ENCODE measurements at places on chromosomes 1 and 21.

DNA sequence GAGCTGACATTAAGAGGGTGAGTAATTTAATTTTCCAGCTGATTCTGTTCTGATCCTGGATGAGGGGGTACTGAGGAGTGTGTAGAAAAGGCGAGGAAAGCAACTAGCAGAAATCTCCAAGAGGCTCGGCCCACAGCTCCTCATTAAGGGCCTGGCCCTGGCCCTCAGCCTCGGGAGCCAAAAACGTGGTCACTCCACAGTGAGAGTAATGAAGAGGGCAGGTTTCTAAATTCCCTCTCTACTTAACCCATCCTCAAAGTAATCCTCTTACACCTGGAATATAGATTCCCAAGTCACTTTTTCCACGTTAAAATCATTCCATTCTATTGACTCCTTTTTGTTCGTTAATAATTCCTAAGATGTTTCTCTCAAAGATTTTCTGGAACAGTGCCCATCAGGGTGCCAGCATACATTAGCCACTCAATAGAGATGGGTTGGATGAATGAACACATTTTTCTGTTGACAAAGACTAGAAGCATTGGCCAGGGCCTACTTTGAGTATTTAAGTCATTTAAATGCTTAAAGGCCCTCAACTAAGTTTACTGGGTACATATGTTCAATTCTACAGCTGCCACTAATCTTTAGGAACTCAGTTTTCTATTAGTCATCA lies 1.1 kb upstream of the COL11A1 start:
- DNase-seq: no peak

DNA sequence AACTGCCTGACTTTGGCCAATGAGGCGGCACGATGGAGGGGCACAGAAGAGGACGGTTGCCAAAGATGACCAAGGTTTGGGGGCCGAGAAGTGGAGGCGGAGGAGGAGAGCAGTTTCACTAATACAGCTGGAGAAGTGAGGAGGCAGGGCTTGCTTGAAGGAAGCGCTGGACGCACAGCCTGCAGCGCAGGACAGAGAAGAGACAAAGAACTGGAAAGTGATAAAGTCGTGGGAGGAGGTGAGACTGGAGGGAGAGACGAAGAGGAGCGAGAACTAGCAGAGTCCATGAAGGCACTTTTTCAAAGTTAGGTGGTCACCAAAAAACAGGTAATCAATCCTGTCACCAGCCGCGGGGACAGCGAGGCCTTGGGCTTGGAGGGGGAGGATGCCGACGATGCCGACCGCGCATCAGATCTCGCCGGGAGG lies 771 bp downstream of the PACC1 start:
- no peak for DNase-seq

DNA sequence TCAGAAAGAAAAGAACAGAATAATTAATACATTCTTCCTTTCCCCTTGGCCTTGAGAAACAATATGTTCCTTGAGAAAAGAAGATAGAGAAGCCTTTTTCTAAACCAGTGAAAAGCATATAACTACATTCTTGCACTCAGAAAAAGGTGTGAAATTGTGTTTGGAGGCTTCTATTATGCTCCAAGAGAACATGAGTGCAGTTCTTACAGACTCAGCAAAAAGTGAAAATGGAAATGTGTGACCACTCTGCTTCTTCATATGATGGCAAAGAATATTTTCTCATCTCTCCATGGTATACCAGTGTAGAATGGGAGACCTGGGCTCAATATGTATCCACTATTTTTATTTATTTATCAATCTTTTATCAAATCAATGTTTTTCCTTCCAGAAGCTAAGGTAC lies 43.2 kb downstream of the ALG14 start:
- no peak for DNase-seq

DNA sequence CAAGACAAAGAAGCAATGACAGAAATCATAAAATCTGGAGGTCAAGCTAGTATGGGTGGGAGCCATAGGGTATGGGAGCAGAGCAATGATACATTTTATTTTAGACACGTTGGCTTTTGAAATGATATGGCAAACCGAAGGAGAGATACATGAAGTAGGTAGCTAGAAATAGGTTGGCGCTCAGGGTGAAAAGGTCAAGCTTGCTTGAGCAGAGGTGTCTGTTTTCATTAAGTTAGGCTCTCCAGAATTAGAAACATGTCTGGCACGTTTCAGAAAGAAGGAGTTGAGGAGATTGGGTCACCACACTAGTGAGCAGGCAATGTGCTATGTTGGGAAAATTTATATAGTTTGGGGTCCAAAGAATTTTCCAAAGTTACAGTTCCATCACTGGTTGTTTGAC lies 151.4 kb downstream of the AMY1C start:
- DNase-seq: no peak

DNA sequence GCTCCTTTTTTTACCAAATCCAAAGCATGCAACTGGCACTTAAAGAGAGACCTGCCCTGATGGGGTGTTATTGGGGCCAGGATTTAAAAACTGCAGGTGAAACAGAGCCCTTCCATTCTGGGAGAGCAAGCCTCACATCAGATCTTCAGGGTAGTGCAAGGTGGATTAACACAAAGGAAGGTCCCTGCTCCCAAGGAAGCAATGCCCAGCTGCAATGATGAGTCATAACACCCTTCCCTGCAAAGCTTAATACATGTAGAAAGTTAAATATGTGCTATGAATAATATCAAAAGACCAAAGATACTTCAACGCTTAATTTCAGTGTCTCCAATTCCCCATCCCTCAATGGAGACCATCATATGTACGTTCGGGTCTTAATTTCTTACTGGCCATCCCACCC lies 508.0 kb downstream of the OMA1 start:
- no peak for DNase-seq

DNA sequence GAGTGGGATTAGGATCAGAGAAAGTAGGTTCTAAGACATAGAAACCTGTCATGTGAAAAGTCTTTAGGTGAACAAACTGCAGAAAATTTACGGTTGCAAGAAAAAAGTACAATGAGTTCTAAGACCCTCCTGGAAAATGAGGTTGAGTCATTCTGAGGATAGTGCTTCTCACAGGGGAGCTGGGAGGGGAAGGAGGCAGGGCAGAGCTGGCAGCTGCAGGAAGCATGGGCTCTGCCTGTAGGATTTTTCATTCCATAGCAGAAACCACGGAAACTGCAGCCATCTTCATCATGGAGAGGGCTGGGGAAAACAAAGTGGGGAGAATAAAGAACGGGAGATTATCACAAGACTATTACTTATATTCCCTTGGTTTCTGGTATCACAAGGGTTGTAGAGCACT lies 25.8 kb upstream of the THEM4 start:
- DNase-seq: no peak

GRCh38 chr1:94817712-94818111 lies 2.4 kb upstream of the SLC44A3 start:
- no peak for DNase-seq

DNA sequence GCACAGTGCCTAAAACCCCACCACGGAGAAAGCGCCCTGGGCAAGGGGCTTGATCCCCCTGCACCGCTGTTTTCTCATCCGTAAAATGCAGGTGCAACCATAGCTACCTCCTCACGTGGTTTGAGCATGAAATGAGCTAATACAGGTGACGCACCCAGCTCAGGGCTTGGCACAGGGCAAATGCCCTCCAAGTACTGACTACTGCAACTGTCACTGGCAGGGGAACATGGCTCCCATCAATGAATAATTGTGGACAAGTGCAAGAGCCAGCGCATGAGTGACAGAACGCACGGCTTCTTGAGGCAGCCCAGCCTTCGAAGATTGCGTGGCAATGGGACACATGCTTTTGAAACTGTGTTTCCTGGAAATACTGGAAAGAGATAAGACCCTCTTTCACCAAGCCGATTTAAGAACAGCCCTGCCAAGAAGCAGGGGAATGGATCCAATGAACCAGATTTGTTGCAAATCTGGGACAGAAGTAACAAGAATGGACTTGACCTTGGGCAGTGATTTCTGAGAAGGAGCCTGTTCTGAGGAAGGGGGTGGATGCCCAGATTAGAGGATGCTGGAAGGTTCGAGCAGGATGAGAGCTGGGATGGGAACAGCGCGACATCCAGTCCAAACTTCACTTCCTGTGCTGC lies 92.8 kb upstream of the IFFO2 start:
- DNase-seq: no peak

- no peak for DNase-seq
Measured at GRCh38 chr21:46185716-46186115, 1.5 kb upstream of the SPATC1L start.

GRCh38 chr1:42746436-42747105 lies 6.5 kb upstream of the CLDN19 start:
- no peak for DNase-seq

DNA sequence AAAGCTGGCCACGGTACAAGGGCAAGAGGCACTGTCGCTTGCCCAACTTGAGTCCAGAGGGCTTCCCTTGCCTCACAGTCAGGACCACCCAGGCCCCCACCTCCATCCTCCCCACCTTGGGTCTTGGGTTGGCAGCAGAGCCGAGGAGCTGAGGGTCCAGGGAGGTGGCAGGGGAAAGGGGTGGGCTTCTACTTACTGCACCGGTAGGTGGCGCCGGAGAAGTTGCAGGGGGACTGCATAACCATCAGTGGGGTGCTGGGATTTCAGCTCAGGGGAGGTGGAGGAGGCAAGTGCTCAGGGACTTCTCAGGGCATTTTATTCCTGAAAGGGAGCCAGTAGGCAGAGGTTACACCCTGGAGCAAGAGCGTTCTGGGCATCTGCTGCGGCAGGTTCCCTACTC lies 44.0 kb downstream of the TRIM62 start:
- no peak for DNase-seq

DNA sequence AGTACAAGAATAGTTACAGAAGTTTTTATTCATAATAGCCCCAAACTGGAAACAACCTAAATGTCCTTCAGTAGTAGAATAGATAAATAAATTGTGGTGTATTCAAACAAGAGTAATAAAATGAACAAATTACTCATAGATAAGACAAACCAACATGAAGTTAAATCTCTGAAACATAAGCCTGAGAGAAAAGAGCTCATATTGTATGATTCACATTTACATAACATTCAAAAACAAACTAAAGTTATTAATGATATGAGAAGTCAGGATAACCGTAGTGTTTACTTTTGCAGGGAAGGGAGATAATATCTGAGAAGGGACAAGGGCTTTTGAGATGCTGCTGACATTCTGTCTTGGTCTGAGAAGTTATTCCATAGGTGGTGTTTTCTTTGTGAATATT lies 13.5 kb downstream of the STPG1 start:
- DNase-seq: no peak

DNA sequence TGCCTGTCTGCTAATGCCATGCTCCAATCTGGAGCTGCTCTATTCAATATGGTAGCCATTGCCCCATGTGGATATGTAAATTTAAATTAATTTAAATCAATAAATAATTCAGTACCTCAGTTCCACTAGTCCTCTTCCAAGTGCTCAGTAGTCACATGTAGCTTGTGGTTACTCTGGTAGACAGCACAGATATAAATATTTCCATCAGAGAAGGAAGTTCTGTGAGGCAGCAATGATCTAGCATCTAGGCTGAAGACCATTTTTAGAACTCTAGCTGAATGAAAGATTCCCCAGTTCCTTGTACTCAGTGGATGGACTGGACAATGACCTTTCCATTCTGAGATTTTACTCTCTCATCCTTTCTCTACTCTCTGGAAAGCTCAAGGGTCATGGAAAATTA lies 25.8 kb upstream of the CAPZB start:
- DNase-seq: no peak

GRCh38 chr1:113253187-113253586 lies 137.1 kb upstream of the MAGI3 start:
- DNase-seq: no peak

DNA sequence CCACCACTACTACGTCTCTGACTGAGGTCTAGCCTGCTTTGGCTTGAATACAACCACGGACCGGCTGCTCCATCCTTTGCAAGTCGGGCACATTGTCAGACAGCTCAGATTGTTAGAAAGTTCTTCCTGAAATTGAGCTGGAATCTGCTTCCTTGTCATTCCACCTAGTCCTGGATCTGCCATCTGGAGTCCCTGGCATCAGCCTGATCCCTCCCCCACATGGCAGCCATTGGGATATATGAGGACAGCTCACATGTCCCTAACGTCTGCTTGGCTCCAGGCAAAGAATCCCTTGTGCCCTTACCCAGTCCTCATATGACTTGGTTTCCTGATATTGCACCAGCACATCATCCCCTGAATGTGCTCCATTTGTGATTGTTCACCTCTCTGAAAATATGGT lies 56.3 kb upstream of the SYT6 start:
- no peak for DNase-seq

DNA sequence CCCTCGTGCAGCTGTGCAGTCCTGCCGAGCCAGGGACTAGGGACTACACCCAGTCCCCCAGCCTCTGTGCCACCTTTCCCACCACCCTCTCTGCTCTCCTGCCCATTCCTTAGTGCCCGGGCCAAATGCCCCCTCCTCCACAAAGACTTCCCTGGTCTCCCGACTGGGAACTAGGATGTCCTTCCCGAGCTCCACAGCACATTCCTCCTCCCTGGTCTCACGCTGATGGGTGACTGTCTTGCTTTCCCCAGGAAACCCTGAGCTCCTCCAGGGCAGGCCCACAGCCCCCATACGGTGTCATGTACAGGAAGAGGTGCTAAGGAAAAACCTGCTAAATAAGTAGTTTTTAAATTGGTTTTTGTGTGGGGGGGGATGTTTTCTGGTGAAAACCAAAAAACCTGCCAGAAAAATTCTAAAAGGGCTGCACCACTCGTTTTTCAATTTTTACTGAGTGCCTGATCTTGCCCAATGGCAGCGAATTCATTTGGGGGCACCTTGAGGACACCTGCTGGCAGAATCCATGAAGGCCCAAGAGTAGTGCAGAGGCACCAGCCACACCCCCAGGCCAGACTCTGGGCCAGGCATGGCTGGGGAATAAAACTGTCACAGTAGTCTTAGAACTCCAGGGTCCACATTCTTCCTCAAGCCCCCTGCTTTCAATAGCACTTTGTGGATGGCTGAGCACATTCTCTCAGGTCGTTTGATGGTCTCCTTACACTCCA lies 50.4 kb downstream of the GLIS1 start:
- no peak for DNase-seq

- no peak for DNase-seq
Measured at GRCh38 chr1:192775631-192776030, 33.2 kb upstream of the RGS2 start.

DNA sequence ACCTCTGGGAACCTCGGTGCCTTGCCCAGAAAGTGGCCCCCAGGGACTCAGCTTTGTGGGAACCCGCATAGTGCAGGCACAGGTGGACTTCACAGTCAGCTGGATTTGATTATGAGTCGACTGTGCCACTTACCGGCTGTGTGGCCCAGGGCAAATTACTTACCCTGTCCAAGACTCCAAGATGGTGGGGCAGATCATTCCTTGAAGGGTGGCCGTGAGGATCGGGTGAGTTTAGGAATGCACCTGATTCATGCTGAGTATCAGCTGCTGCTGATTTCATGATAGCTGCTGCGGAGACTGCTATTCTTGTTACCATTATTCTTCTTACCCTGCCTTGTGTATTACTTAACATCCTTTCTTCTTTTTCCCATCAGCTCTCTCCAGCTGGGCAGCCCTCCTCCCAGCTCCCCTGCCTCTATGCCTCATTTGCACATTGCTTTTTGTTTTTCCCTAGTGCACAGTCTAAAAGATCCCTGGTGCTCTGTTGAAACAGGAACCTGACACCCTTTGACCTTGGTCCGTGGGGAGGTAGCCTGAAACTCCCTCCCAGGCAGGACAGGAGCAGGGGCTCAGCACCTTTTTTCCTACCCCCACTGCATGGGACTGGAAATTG lies 40.5 kb upstream of the FHAD1 start:
- DNase-seq: no peak
